ENCODE measurements at places on chromosomes 16 and 17.
A peak's percentile ranks its signal among the peaks of the same experiment; 100 is the strongest.

GRCh38 chr16:23156946-23157460, 7.8 kb upstream of the USP31 start:
- DNase-seq = no peak

DNA sequence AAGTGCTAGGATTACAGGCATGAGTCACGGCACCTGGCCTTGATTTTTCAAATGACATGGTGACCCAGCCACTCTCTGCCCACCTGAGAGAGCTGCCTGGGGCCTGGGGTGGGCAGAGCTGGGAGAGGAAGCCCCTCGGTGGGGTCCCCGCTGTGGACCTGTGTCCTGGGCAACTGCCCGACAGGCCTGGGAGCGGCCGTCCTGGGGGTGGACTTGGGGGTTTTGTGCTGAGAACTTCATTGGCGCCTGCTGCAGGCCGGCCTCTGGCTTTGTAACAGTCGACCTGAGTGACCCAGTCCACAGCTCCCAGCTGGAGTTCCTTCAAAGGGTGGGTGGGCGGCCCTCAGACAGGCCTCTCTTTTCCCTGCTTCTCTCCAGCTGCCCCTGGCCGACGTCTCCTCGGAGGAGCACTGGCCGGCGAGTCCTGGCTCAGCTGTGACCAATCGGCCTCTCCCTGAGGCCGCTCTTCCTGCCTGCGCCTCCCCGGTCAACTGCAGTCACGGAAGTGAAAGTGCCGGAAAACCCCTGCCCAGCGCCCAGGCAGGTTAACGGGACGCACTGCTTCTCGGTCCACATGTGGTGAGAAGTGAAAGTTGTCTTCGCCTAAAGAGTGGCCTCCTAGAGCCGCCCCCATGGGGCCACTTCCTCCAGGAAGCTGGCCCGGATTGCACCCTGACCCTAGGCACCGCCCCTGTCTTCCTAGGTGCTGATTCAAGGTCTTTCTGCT, 5.5 kb downstream of the CBFA2T3 start:
- DNase-seq = no peak

GRCh38 chr17:43823350-43824084, 9.4 kb downstream of the MPP3 start:
- DNase-seq = no peak

DNA sequence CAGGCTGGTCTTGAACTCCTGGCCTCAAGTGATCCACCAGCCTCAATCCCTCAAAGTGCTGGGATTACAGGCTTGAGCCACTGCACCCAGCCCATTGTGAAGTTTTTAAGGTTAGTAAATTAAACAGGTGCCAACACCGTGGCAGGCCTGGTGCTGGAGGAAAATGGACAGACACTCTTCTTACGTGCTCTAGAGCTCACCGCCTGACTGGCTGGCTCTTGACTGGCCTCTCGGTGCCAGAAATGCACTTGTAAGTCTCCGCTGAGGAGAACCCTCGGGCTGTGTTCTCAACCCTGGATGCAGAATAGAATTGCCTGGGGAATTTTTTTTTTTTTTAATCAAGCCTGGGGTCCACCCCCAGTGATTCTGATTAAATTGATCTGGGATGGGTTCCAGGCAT, 10.3 kb upstream of the HAS3 start:
- no peak for DNase-seq

GRCh38 chr17:57918017-57918895, 37.0 kb downstream of the CUEDC1 start:
- peak; percentile 95 for DNase-seq

GRCh38 chr17:67400193-67400592, 23.1 kb downstream of the PITPNC1 start:
- no peak for DNase-seq

DNA sequence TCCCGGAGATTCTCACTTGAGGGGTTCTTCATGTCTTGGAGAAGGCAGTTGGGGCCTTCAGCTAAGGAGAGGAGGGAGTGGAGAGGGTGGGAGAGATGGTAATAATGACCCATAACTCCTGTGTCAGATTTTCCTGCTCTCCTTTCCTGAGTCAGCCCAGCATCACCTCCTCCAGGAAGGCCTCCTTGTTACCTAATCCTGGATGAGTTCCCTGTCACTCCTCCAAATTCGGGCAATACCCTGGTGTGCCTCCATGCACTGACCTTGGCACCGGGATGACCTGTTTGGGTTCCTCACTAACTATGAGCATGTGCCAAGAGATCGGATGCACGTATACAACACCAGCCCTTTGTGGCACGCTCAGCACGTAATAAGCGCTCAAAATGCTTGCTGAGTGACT, 38.8 kb downstream of the SDK2 start:
- no peak for DNase-seq
